Activated T-helper 1 cell treated with anti-CD3 and anti-CD28 coated beads, Interleukin-12 subunit alpha, Interleukin-12 subunit beta, Interleukin-2, Interleukin-4 antibody, amounts not matched to agents 30 ng/mL and 10 ng/mL and 1 ng/mL, durations not matched to agents 14 hours and 24 hours and 36 hours (primary cell): ENCODE measurements at places on chromosomes 2 and 18. TPM values are rescaled to one million over a fixed set of nuclear protein-coding genes. Genes with fewer than 3 reads are reported as not detected.

ST8SIA5 gene
- not detected in 2 replicates for total RNA-seq

G6PC2 gene
- total RNA-seq, result not detected in 2 replicates

MDH1B gene
- 0.20 and 0.36 TPM in 2 replicates for total RNA-seq

SRD5A2 gene
- total RNA-seq, result not detected in 2 replicates

FKBP1B gene
- 0.47 and 0.71 TPM in 2 replicates for total RNA-seq

CELF4 gene
- not detected in 2 replicates for total RNA-seq

SCN7A gene
- not detected in 2 replicates for total RNA-seq

PPP1R1C gene
- total RNA-seq, result not detected in 2 replicates

CXCR1 gene
- total RNA-seq, result not detected in 2 replicates

KHK gene
- 12.2 and 12.4 TPM in 2 replicates for total RNA-seq

CYBRD1 gene
- total RNA-seq, result 4.1 and 4.2 TPM in 2 replicates

DCDC2C gene
- not detected in 2 replicates for total RNA-seq

RIT2 gene
- not detected in 2 replicates for total RNA-seq

ARHGAP28 gene
- total RNA-seq, result not detected in 2 replicates

RGPD8 gene
- total RNA-seq, result 15.8 and 16.5 TPM in 2 replicates

MAPK4 gene
- total RNA-seq, result not detected in 2 replicates

IER3IP1 gene
- 14.7 and 16.3 TPM in 2 replicates for total RNA-seq

TNFAIP6 gene
- not detected in 2 replicates for total RNA-seq
